ENCODE measurements at places on chromosomes 1 and 21.

GRCh38 chr1:183956559-183957188 is 80.9 kb downstream of the COLGALT2 start:
- peak; percentile 21 for DNase-seq

GRCh38 chr1:177309880-177310279 is 139.1 kb downstream of the BRINP2 start:
- DNase-seq = no peak

GRCh38 chr1:226274138-226274537 is 34.8 kb downstream of the LIN9 start:
- no peak for DNase-seq

DNA sequence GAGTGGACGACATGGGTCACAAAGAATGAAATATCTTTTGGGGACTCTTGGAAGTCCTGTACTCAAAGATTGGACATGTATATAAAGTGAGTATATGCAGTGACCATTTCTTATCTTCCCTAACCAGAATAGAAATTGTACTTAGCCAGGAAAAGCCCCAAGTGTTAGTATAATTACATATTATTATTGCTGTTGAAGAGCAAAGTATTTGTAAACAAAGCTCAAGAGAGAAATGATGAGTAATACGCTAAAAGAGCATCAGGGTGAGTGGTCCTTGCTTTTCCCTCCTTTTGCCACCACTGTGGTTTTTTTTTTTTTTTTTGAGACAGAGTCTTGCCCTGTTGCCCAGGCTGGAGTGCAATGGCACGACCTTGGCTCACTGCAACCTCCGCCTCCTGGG is 6.4 kb upstream of the CGN start:
- DNase-seq = no peak

DNA sequence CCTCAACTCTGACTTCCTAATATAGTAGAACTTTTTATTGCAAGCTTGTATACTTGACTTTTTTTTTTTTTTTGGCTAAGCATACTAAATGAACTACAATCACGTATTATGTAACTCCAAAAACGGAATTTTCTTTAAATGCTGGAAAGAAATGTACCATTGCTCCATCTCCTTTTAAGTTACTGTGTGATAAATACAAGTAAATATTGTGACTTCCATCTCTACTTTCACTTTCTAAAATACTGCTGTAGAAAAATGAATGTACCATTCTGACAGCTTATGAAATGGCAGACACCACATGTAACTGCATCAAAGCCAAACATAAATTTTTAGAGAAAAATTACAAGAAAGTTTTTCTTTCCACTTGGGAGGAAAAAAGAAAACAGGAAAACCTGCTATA is 54.7 kb downstream of the ASH1L start:
- no peak for DNase-seq

DNA sequence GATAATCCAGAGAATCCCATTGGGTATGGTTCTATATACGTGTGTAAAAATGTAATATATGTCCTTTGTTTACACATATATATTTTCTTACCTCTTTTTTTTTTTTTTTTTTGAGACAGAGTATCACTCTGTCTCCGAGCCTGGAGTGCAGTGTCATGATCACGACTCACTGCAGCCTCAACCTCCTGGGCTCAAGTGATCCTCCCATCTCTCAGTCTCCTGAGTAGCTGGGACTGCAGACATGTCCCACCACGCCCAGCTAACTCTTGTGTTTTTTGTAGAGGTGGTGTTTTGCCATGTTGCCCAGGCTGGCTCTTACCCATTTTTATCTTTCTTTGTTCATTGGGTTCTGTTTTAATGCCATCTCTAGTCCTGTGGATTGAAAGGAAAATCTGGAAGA is 59.5 kb downstream of the ZBTB17 start:
- no peak for DNase-seq

DNA sequence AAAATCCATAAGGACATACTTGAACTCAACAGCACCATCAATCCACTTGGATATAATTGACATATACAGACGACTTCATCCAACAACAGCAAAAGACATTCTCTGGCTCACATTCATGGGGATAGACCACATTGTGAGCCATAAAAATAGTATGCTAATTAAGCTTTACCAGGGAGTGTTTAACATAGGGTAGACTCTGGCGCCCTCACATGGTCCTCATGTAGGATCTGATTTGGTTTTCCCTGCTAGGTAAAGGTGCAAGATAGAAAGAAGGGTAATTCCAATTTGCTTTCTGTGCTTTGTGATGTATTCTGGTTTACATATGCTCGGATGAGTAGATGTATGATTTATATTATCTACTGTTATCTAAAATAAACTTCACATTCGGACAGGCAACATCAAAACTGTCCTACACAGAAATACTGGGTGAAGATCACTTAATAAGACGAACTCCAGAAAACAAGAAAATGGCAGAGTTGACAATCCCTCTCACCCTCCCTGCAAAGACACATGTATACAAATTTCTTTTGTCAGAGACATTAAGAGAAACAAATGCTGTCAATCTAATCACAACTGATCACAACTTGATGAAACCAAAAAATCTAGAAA is 27.7 kb downstream of the CR1L start:
- DNase-seq = no peak

DNA sequence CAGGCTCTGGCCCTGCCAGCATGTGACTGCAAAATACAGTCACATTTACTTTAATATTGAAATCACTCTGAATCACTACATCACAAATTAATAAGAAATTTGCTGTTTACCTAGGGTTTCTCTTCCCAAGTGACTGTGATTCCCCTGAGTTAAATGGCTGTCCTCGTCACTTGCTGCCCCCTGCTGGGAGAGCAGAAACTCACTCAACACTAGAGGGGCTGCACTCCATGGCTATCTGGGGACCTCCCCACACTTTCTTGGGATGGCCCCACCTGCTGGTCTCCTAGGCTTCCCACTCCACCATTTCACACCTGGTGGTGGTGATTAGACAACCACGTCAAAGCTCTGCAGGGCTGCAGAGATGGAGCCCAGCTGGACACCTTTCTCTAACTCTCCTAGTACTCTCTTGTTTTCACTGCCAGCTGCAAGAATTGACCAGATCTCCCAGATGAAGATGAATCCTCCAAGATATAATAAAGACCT is 63.4 kb downstream of the CD2 start:
- DNase-seq = peak; percentile 58

GRCh38 chr1:178066296-178066907 is 27.5 kb upstream of the RASAL2 start:
- no peak for DNase-seq

- no peak for DNase-seq
Observed at GRCh38 chr1:32345289-32345827, 9.3 kb upstream of the MARCKSL1 start.

All from stimulated activated CD4-positive, alpha-beta T cell treated with anti-CD3 and anti-CD28 coated beads, Interleukin-1b, Interleukin-23, amount 100 ng/mL, for 1 hour (primary cell).